ENCODE measurements at places on chromosomes 6 and 20.
A peak's percentile ranks its signal among the peaks of the same experiment; 100 is the strongest.

- DNase-seq, result no peak
Measured at GRCh38 chr6:41723530-41724227, 11.7 kb downstream of the TFEB start.

- no peak for DNase-seq
Measured at GRCh38 chr20:13325033-13325432, 104.0 kb downstream of the ISM1 start.

DNA sequence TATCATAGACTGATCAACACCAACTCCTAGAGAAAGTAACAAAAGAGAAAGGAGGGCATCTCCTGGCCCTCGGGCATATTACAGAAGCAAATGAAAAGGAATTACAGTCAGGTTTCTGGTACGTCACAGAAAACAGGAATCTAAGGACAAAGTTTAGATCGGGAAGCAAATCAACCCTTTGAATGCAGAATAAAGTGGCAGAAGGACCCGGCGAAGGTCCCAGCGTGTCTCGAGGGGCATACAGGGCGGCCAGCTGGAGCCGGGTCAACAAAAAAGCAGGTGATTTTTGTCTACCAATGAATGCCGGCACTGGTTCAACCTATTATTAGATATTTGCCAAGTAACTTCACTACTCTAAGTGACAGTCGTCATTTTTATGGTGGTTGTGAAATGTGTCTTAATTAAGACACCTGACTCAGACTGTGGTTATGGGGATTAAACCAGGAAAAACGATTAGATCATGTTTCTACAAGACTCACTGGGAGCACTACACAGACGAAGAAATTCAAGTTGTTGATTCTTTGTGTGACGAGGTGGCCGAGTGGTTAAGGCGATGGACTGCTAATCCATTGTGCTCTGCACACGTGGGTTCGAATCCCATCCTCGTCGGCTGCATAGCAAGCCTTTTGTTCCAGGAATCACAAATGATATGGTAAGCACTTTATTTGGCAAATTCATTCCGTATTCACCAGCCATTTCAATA is 12.4 kb upstream of the ZSCAN9 start:
- peak; percentile 97 for DNase-seq

DNA sequence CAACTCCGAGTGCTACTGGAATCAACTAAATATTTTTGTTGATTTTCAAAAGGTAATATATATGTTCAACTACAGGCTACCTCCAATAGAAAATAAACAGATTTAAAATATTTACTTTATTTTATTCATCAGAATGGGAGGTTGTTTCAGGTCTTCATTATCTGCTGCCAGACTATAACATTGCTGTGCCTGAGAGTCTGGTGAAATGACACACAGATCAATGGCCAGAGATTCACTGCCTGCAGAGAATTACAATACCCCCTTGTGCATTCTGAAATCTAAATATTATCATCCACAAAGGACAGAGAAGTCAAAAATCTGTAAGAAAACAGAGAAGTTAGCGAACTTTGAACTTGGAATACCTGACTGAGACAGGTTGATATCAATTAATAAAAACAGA is 667.8 kb upstream of the GJE1 start:
- DNase-seq, result no peak

DNA sequence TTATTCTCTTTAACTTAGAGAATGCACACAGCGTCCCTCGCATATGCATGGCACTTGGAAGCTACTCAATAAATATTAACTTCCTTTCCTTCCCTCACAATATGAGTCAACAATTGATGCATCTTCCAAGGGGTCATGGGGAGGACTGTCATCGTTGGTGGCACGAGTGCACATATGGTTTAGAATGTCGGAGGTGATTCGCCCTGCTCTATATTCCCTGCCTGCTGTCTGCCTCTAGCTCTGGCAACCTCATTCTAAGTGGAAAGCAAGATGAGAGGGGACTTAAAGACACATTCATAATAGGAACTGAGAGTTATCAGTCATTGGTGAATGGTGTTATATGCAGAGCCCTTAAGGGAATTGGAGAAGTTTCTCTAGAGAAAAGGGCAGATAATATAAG is 44.6 kb downstream of the MAK start:
- DNase-seq, result no peak

DNA sequence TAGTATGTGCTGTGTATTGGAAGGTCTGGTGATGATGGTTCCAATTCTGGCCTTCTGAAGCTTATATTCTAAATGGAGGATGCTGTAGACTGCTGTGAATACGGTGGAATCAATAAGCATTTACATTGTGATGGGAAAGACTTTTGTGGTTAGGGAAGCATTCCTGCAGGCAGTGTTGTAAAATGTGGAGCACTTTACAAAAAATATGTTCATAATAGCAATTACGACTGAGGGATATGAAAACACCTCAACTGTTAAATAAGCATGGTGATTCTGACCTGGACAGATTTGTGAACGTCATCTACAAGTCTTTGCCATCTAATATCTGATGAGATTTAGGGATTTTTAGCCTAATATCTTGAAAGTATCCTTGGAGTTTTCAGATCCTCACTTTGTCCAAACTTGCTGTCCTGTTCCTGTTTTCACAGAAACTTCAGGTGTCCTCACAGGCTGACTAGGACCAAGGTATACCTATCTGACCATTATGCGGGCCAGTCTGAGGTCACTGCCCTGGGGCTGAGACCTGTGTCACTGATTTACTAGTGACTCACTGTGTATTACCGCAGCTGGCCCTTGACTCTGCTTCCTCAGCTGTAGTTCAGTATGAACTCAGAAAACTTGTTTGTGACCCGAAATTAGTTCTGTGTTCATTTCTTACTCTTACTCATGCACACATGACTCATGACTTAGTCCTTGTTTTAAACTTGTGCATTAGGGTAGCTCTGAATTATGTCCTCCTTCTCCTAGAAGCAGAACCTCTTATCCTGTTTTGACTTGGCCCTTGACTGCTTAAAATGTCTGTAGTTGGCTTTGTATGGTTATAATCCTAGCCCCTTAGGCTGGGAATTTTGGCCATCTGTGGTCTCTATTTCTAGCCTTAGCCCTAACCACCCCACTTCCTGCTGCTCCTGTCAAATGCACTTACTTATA is 343.0 kb downstream of the CDKAL1 start:
- DNase-seq, result peak; percentile 93

GRCh38 chr6:14693301-14694192 is 552.3 kb upstream of the JARID2 start:
- DNase-seq, result no peak

DNA sequence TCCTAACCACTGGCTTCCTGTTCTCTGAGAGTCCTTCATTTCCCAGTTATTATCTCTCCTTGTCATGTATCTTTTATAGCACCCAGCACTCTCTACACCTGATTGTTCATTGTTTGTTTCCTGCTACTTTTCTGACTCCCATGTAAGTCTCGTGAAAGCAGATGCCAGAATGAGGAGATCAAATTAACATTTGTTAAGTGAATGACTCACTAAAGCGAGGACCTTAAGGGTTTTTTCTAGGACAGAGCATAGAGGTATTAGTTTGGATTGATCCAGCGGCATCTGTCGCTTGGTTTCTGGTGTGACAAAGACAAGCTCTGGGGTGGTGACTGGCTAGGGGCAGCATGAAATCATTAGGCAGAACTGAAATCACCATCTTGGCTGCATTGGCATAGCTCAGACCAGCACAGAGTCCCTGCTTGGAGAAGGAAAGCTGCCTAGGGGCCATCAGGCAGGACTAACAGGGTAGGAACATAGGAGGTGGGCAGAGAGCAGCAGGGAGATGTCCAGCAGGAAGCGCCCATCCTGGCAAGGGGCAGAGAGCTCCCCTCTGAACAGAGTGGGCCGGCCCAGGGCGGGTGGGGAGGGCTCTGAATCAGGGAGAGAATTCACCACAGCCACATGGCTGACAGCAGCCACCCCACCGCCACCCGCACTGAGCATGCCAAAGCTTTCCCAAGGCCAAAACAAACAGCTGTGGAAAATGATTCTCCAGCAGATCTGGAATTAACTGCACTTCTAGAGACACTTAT is 97.1 kb upstream of the CEP85L start:
- no peak for DNase-seq

DNA sequence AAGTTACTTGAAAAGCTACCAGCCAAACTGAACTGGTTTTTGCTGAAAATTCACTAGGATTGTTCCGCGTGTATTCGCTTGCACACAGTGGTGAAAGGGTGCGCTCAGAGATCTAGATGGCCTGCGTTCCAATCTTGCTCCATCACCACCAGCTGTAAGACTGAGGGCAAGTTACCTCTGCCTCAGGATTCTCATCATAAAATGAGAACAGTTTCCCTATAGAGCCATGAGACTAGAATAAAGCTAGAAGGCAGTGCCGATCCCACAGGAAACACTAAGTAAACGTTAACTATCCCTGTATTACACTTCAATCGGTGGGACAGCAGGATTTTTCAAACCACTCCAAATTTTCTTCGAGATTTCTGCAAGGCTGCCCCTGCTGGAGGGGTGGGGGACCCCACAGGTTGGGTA is 838 bp downstream of the AHCY start:
- no peak for DNase-seq

GRCh38 chr20:63398744-63399514 is 37.8 kb upstream of the CHRNA4 start:
- no peak for DNase-seq

DNA sequence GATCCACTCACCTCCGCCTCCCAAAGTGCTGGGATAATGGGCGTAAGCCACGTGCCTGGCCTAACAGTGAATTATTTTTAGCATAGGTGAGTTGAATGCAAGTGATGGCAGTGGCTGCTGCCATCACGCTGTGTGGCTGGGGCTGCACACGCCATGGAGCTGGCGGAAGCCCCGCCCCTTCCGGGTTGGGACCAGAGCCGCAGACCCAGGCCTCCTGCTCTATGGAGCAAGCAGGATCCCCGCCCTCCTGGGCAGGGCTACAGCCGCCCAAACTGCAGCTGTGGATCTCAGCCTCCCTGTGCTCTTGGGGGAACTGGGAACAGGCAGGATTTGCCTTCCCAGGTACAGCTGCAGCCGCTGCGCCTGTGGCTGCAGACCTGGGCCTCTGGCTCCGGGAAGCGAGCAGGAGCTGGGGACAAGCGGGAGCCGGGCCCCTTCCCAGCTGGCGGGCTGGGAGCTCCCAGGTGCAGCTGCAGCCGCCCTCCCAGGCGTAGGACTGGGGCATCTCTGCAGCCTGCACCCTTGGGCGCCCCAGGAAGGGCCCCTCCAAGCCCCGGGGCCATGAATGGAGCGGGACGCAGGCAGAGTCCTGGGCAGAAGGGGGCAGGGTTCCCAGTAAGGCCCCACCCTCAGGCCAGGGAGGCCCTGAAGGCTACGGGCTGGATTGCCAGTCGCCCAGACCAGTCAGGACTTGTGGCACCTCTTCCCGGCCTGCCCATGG is 30.9 kb upstream of the SLA2 start:
- DNase-seq, result no peak

DNA sequence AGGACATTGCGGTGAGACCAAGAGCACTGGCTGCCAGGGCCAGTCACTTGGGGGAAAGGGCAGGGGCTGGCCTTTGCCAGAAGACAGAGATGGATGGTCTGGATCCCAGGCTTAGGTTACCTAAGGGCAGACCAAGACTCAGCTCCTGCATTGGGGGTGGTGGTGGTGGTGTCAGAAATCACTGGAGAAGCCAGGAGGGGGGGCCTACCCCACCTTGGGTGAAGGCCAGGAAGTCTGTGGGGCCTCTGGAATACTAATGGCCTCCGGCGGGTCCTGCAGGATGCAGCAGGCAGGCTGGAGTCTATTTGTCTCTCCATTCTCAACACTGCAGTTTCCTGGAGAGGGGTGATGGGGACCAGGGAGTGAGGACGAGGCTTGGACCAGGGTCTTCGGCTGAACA is 32.8 kb downstream of the CD40 start:
- no peak for DNase-seq

DNA sequence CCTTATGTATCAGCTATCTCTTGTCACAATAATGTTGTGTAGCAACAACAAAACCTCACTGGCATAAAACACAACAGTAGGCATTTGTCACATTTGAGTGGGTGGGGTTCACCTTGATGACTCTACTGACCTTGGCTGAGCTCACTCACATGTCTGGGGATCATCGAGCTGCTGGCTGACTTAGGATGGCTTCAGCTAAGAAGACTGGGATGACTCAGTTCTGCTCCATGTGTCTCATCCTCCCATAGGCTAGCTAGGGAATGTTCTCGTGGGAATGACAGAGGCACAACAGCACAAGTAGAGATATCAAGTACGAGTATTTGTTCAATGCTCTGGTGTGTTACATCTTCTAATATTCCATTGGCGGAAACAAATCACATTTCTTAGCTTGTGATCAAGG is 167.9 kb downstream of the PLCB1 start:
- no peak for DNase-seq

DNA sequence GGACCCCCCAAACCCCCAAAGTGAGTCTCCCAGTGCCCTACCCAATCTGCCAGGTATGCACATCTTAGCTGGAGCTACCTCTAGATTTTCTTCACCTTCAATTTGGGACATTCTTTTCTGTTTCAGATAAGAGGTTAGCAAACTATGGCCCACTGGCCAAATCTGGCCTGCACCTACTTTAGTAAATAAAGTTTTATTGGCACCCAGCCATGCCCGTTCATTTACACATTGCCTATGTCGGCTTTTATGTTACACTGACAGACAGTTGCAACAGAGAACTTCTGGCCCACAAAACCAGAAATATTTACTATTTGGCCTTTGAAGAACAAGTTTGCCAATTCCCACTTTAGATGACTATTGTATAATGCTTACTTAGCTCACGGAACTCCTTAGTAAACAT is 55.9 kb upstream of the STX16 start:
- DNase-seq, result no peak

- DNase-seq, result no peak
Measured at GRCh38 chr20:50085481-50086365, 27.2 kb downstream of the UBE2V1 start.

- DNase-seq, result no peak
Measured at GRCh38 chr6:166281104-166281503, 27.1 kb downstream of the PRR18 start.

DNA sequence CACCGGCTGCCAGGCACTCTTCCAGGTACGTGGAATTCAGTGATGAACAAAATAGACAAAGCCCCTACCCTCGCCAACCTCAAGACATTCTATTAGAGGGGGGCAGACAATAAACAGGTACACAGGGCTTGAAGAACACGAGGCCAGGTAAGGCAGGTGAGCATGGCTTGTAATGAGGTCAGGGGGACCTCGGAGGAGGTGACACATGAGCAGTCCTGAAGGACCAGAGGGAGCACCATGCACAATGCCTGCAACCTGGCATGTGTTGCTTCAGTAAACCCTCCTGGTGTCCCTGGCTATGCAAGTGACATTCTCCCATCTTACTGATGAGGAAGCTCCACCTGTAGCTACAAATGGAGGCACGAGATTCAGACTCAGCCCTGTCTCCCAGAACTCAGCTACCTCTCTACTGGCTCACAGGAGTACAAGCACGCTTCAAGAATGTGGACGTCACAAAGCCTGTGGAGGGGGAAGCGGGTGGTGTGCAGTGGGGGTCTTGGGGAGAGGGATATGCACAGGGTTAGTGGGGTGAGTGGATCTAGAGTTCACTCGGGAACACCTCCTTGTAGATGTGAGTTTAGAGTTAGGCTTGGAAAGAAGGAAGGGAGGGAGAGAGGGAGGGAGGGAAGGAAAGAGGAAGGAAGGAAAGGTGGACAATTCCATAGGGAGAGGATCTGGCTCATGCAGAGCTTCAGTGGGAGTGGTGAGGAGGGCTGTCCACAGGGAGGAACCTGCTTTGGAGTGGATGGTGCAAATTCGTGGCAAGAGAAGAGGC is 7.6 kb upstream of the MAPK13 start:
- no peak for DNase-seq

- DNase-seq, result no peak
Measured at GRCh38 chr6:72931325-72931887, 293.9 kb downstream of the KHDC1L start.

GRCh38 chr6:30903236-30903635 is 4.8 kb upstream of the GTF2H4 start:
- no peak for DNase-seq
